ENCODE measurements at places on chromosomes 6 and 20.
A peak's percentile ranks its signal among the peaks of the same experiment; 100 is the strongest.

DNA sequence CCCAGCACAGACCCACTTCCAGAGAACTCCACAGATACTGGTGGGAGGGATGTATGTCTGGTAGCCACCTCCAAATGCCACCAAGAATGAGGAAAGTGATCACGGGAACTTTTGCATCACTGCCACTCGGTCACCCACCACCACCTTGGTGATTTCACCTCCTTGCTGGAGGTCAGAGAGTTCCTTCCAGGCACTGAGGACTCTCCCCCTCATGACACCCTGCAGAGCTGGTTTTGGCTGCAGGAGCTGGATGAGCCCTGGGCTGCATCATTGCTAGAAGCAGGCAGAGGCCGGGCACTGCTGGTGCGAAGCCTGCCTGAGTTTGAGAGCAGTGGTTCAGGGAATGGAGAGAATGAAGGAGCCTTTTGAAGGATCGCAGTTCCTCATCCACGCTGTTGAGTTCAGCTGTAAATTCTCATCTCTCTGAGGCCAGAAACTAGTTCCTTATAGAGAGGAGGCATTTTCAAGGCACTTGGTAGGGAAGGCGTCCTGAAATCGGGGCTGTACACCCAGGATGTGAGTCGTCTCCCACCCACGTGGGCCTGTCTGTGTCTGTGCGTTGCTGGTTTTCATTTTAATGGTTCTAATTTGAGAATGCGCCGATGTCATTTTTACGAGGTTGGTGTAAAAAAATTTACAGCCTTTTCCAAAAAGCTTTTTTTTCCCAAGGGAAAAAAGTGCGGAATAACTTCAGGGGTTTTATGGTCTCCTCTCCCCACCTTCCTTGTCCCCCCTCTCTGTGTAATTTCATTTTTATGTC lies 25.0 kb downstream of the FOXP4 start:
- no peak for DNase-seq

GRCh38 chr6:23081701-23082100 lies 512.3 kb downstream of the HDGFL1 start:
- DNase-seq, result no peak

- no peak for DNase-seq
Measured at GRCh38 chr6:84691978-84692623, 72.3 kb downstream of the TBX18 start.

GRCh38 chr6:44642870-44643522 lies 255.5 kb downstream of the CDC5L start:
- DNase-seq, result peak; percentile 15

DNA sequence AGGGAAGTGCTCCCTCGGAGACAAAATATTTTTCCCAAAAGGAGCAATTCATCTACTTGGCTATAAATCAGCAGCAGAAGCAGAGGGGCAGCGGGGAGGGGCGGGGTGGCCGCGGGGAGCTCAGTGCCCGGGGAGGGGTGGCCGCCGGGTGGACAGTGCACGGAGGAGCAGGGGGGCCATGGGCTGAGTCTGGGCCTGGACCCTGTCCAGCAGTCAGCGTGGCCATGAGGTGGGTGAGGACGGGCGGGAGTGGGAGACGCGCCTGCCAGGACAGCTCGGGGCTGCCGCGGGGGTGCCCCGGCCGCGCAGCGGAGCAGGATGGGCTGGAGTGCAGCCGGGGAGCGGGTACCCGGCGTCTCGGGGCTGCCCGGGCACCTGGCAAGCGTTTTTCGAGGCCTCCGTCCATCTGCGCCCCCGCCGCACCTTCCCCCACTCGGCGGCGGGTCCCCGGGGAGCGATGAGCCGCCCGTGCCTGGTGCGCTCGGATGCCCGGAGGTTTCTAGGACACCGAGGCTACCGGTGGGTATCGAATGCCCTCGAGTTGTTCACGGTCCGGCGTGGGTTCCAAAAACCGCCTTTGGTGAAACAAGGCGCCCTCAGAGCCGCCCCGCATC lies 229.5 kb downstream of the THBS2 start:
- DNase-seq, result no peak

GRCh38 chr6:138609801-138610430 lies 110.6 kb upstream of the NHSL1 start:
- DNase-seq, result no peak

DNA sequence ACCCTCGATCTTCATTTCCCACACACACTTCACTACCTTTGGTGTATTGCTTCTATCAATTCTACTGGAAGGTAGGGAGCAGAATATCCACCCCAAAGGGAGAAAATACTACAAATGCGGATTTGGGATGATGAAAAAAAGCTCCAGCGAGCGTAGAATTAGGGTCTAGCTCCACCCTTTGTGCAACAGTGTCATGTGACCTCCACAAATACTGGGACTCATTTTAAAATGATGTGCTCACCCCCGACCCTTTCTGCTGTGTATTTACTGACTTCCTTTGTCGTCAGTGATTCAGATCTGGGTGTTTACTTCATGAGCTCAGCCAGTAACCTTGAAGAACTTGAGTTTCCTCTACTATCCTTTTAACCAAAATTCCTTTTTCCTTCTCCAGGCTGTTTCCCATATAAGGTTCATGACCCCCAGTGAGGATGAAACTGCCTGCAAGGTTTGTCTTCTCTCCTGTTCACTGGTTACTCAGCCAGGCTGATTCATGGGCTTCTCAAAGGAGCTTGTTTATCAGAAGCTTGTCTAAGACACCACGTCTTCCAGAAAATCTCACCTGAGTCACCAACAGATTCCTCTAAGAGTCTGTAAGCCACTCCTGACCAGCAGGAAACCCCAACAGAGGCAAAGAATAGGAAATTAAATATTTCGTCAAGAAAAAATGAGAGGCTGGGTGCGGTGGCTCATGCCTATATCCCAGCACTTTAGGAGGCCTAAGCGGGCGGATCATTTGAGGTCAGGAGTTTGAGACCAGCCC lies 39.6 kb upstream of the PAX1 start:
- DNase-seq, result no peak

GRCh38 chr6:29611426-29611825 lies 21.6 kb downstream of the GABBR1 start:
- no peak for DNase-seq

DNA sequence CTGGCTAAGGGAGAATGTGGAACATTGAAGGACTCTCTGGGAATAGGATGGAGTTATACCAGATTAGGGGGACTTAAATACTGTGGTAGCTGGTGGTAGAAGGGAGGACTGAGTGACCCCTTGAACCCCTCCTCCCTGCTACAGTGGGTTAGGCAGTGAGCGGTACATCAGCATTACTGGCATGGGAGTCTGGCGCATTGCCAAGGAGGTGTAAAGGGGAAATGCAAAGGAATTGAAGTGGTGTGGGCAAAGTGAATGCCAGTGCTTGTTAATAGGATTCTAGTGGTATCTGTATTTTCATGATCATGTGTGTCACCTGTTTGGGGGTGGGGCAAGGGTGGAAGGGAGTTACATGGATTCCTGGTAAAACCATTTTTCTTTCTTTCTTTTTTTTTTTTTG lies 60.1 kb downstream of the GFRA4 start:
- no peak for DNase-seq

DNA sequence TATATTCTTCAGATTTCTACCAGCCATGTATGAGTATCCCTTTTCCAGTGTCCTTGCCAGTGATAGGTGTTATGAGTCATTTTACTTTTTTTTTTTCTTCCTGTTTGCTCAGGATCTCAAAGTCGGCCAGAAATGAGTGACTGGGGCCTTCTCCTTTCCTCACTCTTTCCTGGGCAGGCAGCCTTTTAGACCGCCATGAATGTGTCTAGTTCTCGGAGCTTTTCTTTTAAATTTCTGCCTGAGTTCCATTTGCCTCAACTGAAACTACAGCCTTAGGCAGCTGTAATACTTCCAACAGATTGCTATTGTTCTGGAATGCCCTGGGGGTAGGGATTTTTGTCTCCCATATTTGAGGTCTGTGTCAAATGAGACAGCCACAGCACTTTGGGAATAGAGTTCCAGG lies 83.7 kb downstream of the STXBP5 start:
- no peak for DNase-seq

DNA sequence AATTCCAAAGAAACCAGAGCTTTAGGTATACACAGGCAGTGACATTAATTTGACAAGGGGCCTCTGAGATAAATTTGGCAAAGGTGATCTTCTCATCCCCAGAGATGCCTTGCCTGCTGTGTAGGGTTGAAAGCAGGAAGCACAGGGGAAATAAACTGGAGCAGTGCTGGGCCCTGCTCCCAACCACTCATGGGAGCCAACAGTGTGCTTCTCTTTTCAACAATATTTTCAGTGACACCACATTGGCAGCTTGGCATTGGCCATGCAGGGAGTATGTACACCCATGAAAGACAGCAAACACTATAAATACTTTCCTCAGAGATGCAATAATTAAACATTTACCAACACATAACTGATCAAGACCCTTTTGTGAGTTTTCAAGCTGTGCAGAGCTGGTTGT lies 90.7 kb upstream of the F13A1 start:
- no peak for DNase-seq

GRCh38 chr6:27608916-27609883 lies 136.3 kb upstream of the ZNF184 start:
- DNase-seq, result no peak

DNA sequence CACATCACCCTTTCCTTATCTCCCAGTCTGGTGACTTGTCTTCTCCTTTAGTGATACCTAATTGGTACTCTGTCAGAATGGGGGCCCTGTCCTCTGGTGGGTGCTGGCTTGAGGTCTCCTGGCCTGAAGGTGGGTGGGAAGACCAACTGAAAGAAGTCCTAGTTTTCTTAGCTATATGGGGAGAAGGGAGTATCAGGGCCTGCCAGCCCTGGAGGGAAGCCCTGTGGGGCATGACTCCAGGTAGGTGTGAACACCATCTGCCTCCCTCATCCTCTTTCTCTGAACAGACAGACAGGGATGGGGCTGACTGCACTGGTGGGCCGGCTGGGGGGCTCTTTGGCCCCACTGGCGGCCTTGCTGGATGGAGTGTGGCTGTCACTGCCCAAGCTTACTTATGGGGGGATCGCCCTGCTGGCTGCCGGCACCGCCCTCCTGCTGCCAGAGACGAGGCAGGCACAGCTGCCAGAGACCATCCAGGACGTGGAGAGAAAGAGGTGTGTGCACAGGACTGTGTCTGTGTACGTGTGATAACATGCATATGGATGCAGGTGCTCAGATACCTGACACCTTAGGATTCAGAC lies 4.8 kb downstream of the CRIP3 start:
- no peak for DNase-seq

DNA sequence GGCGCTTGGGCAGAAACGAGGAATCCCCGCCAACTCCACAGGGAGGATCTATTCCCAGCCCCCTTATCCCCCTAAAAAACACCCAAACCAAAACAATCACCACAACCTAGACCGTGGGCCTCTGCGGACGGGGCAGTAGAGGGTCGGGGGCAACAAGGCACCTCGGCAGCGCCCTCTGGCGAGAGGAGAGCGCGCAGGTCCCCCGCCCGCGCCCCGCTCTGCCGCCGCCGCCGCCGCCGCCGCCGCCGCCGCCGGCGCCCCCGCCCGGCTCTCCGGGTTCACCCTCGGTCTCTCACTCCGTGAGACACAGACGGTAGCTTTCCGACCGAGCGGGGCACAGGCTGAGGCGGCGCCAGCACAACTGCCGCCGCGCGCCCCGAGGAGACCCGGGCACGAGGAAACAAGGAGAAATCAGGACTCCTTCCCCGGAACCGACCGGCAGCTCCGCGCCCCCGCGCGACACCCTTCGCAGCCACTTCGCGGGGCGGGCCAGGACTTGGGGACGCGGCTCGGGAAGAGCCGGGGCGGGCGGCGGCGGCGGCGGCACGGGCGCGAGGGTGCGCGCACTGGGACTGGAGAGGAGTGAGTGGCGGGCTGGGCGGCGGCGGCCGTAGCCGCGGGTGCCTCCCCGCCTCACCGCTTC lies at the start of gene SLC35F1:
Gene SLC35F1 (plus strand): TSS at position 307 of the 643 bp plus-strand sequence.
- DNase-seq, result peak; percentile 23

All from NCI-H1092 treated with DMSO at 0.1 percent for 48 hours (cell line).